Activated CD8-positive, alpha-beta memory T cell treated with anti-CD3 and anti-CD28 coated beads for 1 hour (primary cell): ENCODE measurements at places on chromosomes 3 and 15.

GRCh38 chr3:57079474-57079831, 19.0 kb downstream of the SPATA12 start:
- no peak for DNase-seq

DNA sequence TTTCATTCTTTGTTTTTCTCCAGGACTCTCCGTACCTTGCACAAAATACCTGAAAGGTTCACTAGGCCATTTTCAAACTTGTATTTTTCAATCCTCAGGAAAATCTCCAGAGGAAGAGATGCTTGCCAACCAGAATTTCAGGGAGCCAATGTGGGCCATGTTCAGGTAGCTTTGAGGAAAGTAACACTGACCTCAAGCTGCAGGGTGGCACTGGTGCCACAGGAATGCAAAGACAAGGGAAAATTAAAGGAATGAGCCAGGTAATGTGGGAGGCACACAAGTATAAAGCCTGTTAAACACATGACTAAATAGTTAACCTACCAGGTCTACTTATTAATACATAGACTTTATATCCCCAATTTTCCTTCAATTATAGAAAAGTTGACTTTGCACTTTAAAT, 51.9 kb upstream of the GAP43 start:
- DNase-seq: no peak

GRCh38 chr3:16388850-16389441, 123.9 kb downstream of the OXNAD1 start:
- no peak for DNase-seq

- no peak for DNase-seq
Measured at GRCh38 chr3:112744106-112744505, 102.6 kb downstream of the CD200R1L start.

DNA sequence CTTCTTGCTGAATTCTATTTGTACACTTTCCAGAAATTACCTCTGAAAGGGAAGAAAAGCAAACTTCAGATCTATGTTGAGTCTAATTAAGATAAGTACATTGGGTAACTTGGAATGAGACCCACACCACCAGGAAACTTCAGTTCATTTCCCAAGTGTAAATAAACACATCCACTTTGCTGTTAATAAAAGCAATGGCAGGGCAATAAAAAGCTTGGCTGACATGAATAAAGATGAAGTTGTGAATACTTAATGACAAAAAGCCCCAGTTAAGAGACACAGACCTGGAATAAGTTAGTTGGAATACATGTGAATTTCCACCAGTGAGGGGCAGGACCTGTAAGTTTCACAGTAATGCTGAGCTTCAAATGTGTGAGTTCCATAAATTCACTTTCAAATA, 83.3 kb downstream of the MEX3B start:
- no peak for DNase-seq

DNA sequence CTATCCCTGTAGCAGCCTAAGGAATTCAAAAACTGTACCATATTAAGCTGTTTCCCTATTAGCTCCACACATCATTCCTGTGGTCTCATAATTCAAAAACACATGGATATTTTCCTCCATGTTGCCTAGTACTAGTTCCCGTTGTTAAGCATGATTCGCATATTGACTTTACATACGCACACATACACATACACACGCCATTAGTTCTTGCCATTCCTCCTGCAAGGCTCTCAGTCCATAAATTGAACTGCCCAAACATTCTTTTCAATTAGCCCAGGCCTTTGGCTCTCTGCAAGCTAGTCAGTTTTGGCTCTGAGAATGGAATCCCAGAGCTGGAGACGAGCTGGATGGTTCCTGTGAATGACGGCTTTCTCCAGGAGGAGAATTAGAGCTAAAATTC, 57.2 kb upstream of the RAD18 start:
- DNase-seq: no peak

DNA sequence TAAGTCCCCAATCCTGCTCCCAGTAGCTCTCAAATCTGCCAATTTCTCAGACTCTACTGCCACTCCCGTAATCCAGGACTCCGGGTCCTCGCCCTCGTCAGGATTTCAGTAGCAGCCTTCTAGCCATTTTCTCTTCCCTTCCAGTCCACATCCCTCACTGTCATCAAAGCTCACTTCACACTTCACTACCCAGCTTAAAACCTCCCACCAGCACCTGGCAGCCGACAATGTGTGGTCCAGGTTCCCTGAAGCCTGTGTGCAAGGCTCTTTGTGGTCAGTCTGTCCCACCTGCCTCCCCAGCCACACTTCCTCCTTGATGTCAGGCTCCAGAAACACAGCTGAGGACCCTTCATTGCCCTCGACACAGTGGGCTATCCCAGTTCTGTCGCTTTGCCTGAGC, 304.5 kb upstream of the ROPN1 start:
- DNase-seq: no peak
